Activated CD8-positive, alpha-beta T cell treated with anti-CD3 and anti-CD28 coated beads, Interleukin-2, amount 10 ng/mL, durations not matched to agents 7 days and 5 days (primary cell): ENCODE measurements at places on chromosomes 16 and 17. TPM values are rescaled to one million over a fixed set of nuclear protein-coding genes. Genes with fewer than 3 reads are reported as not detected.
A peak's percentile ranks its signal among the peaks of the same experiment; 100 is the strongest.

DNA sequence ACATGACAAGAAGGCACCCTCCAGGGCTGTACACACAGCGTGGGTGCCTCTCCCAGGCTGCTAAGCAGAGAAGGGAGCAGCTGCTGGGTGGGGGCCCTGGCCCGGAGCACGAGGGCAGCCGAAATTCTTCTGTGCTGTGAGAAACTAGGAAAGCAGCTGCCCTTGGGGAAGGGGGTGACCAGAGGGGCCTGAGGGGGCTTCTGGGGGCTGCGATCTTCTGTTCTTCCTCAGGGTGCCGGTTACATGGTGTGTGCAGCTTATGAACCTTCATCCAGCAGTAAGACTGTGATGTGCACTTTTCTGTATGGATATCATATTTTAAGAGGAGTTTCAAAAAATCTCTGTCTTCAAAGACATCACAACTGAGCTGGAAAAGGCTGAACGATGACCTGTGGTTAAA is 43.2 kb upstream of the METRNL start:
- DNase-seq: no peak

DNA sequence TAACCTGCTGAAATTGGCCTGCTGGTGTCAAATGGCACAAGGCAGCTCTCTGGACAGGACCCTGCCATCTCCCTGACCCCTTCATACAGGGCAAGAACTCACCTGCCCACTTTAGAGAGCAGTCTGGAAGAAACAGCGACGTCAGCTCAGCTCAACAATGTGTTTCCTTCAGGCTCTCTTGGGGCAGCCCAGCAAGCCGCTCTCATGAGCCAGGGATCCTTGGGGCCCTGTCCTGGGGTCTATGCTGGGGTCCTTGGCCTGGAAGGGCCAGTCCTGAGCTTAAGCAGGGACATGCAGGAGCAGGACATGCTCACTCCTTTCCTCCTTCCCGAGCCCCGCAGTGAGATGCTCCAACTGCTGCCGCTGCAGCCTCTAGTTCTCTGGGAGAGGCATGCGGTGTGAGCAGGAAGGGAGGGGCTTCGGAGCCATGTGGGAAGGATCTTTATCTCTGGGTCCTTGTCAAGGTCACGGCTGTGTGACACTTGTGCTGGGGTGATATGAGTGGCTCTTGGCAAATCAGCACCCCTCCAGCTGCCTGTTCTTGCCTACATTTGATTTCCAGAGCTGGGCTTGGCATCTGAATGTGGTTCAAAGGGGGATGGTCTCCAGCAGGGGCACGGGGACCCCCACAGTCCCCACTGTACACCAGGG is 3.4 kb downstream of the C1QTNF1 start:
- DNase-seq: no peak

DNA sequence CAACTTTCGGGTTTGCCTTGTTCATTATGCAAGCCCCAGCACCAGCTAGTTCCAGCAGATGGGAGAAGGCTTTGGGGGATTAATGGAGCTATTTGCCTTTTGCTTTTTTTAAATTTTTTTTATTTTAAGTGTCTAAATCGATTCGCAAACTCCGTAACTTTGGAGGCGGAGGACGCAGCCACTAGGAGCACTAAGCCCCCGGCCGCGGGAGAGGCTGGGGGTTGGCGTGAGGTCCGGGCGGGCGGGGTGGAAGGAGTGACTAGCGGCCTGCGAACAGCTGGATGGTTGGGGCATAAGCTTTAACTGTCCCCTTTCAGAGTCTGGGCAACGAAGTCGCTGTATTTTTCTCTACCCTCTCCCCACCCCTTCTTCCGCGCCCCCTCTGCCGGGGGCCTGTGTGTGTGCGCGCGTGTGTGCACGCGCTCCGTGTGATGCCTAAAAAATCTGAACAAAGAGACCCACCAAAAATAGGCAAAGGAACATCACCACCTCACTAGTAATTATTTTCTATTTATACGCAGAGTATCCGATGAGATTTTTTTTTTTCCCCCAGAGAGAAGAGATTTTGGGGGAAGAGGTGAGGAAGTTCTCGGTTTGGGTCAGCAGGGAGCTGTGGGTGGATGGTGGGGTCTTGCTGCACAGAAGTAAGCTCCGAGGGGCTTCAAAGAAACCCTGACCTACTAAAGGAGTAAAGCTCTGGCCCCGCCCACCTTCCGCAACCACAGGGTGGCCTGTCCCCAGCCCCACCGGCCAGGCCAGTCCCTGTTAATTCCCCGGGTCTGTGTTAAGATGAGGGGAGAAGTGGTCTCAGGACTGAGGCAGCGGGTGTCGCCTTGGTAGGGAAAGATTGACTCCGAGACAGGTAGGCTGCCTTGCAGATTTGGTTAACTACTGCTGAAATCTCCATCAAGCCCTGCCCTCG is 2.3 kb downstream of the SHISA9 start:
- no peak for DNase-seq

- no peak for DNase-seq
Observed at GRCh38 chr17:74698069-74698468, 14.7 kb downstream of the CD300LF start.

DNA sequence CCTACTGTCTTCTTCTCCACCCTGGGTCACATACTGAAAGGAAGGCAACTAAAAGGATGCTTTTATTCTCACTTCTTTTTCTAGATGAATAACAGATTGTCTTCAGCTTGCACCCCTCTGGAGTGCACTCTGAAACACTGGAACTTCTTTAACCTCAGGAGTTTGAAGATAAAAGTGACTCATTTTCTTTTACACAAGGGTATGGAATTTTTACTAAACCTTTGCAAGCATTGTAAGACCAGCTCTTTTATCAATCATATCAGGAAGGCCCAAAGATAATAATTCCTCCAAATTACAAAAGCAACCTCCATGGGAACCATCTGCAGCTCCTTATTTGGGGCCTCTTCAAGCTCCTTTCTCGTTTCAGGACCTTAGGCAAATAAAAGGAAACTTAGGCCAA is 193.5 kb upstream of the KIF2B start:
- no peak for DNase-seq

DNA sequence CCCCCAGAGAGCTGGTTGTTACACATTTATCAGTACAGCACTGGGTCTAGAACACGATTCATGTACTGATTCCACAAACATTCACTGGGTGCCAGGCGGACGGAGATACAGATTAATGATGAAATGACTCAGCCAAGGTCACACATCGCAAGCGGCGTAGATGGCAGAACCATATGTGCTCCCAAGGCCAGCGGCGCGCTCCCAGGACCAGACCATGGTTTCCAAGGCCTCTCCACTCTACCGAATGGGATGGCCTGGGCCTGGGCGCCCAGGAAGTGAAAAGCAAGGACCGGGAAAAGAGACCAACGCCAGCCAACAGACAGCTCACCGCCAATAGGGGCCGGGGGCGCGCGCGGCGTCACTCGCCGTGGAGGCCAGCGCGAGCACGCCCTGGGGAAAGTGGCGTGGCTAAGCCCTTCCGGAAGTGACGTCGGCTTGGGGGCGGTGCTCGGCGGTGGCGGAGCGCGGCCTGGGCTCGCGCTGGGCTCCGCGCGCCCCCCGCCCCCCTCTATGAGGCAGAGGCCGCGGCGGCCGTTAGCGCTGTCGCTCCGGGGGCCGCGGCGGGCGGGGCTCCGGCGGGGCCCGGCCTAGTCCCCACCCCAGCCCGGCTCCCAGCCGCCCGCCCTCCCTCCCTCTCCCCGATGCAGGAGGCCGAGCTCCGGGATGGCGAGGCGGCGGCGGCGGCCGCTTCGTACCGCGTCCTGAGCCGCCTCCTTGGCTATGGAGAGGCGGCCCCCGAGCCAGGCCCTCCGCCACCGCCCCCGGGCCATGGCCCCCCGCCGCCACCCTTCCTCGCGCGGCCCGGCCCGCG is at the start of gene SOCS7:
TSS of gene SOCS7 (plus strand) at position 433 of the 811 bp plus-strand sequence. CDS start at position 642, 209 bp downstream.
- peak; percentile 92 for DNase-seq

DNA sequence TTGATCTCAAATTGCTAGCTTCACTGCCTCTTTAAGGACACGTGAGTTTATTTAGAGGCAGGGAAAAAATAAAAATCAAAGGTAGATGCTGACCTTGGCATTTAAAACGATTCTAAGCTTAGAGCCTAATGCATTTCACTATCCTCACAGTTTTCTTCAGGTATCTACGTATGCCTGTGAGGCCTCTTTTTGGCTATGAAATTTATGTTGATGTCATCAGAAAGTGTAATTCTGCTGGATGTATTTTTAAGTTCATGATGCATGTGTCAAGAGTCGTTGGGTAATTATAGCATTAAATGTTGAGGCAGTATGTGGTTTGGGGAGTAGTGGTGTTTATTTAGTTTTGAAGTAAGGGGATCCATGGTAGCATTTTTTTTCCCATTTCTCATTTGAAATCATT is 4.2 kb upstream of the KRTAP3-2 start:
- no peak for DNase-seq

GRCh38 chr17:8104911-8105310 is 13.4 kb downstream of the ALOXE3 start:
- no peak for DNase-seq

- no peak for DNase-seq
Observed at GRCh38 chr16:4500272-4500671, 24.1 kb downstream of the HMOX2 start.

DNA sequence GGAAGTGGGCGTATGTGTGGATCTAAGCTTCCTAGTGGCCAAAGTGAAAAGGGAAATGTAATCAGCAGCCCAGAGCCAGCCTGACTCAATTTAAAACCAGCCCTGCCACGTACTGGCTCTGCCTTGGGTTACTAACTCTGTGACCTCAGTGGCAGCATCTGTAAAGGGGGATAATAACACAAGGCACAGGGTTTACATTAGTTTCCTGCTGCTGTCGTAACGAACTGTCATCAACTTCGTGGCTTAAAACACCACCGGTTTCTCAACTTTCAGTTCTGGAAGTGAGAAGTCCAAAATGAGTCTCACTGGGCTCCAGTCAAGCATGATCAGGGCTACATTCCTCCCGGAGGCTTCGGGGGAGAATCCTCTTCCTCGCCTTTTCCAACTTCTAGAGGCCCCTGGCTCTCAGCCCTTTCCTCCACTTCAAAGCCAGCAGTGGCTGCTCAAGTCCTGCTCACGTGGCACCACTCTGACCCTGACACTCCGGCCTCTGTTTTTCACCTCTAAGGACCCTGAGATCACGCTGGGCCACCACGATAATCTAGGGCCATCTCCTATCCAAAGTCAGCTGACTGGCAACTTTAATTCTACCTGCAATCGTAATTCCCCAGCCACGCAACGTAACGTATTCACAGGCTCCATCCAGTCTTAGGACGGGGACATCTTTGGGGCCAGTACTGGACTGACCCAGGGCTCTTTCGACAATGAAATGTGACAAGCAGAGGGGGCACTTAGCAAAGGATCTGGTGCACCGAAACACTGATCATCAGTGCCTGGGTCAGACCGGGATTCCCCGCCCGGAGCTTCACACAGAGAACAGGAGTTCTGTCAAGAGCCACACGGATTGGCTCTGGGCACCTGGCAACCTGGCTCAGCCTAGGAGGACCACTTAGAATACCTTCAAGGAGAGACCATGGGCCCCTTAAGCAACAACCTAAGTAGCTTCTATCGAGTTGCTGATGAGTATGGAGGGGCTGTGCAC is 14.5 kb downstream of the TMC6 start:
- DNase-seq: peak; percentile 63

DNA sequence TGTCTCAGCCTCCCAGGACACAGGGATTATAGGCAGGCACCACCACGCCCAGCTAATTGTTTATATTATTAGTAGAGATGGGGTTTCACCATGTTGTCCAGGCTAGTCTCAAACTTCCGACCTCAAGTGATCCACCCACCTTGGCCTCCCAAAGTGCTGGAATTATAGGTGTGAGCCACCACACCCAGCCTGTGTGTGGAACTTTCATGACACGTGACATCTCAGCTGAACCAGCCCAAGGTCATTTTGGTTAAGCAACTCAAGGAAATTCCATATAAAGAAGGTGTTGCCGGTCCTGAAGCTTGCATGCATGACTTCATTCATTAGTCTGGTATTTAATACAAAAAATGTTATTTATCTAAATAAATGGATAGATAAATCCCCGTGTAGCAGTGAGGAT is 145.5 kb downstream of the AXIN2 start:
- no peak for DNase-seq

- DNase-seq: no peak
Observed at GRCh38 chr17:33602981-33603380, 309.9 kb upstream of the ASIC2 start.

- DNase-seq: peak; percentile 95
Observed at GRCh38 chr17:81967533-81968395, 6.8 kb upstream of the NOTUM start.

DNA sequence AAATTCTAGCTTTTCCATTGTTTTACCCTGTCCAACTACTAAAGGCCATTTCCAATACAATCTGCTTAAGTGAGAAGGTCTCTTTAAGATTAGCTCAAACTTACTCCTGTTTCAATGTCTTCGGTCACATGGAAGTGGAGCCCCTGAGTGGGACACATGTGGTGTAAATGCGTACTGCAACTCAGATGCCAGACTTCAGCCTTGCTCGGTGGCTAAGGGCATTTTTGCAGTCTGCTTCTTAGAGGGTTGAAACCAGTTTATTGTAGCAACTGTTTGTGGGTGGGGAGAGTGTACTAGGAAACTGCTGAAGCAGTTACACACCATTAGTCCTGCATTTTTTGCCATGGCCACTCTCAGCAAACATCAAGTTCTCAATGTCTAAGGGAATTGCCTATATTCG is 140.6 kb downstream of the PARN start:
- DNase-seq: no peak

DNA sequence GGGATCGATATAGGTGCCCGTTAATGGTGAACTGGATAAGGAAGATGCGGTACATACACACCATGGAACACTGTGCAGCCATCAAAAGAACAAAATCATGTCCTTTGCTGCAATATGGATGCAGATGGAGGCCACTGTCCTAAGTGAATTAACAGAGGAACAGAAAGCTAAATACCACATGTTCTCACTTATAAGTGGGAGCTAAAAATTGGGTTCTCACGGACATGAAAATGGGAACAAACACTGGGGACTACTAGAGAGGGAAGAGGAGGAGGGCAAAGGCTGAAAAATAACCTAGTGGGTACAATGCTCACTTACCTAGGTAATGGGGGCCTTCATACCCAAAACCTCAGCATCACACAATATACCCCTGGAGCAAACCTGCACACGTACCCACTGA is 302.6 kb downstream of the XYLT1 start:
- DNase-seq: no peak

- no peak for DNase-seq
Observed at GRCh38 chr17:33050611-33051140, 59.0 kb downstream of the SPACA3 start.

DNA sequence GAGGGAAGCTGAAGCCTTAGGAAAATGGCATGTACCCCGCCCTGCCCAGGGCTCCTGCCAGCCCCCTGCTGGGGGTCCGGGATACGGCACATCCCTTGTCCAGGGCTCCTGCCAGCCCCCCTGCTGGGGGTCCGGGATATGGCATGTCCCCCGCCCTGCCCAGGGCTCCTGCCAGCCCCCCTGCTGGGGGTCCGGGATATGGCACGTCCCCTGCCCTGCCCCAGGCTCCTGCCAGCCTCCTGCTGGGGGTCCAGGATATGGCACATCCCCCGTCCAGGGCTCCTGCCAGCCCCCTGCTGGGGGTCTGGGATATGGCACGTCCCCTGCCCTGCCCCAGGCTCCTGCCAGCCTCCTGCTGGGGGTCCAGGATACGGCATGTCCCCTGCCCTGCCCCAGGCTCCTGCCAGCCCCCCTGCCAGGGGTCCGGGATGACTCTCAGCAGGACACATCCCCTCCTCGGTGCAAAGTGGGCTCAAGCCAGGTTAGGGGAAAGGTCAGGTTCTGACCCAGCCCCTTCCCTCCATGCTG is 43.2 kb downstream of the RPH3AL start:
- DNase-seq: no peak

The ELAC2 gene
- 70.2 TPM for total RNA-seq

The CNGB1 gene
- total RNA-seq: not detected

The C1QTNF8 gene
- not detected for total RNA-seq

The PRSS27 gene
- total RNA-seq: 1.0 TPM

The WNT9B gene
- not detected for total RNA-seq

The TMC7 gene
- total RNA-seq: not detected

The ZFPM1 gene
- 19.3 TPM for total RNA-seq

The KRT31 gene
- not detected for total RNA-seq
